GM12878 (cell line): ENCODE measurements at places on chromosomes 6 and 20.
A peak's percentile ranks its signal among the peaks of the same experiment; 100 is the strongest.

DNA sequence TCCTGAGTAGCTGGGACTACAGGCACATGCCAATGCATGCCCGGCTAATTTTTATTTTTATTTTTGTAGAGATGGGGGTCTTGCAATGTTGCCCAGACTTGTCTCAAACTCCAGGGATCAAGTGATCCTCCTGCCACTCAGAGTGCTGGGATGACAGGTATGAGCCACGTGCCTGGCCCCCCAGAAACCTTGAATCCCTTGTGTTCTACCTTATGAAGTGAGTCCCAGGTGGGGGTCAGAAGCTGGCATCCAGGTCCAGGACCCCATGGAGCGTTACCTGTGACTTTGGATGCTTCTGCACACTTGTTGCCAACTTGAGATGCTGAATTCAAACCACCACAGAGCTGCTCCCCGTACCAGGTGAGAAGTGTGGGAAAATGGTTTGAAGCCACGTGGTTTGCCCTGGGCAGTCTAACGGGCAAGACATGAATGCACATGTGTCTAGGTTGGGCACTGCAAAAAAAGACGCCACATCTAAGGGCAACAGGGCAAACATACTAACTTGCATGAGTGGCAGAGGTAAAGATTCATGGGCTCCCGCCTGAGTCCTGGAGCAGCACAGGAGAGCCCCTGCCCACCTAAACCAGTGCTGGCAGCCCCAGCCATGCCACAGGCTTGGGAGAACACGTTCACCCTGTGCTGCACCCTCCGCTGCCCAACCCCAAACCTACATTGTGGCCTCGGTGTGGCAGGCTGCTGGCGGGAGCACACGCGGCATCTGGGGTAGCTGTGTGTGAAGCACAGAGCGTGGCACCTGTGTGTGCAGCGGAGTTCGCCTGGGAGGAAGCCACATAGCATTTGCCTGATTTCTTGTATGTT lies 101.2 kb downstream of the JPH2 start:
- no peak for DNase-seq

DNA sequence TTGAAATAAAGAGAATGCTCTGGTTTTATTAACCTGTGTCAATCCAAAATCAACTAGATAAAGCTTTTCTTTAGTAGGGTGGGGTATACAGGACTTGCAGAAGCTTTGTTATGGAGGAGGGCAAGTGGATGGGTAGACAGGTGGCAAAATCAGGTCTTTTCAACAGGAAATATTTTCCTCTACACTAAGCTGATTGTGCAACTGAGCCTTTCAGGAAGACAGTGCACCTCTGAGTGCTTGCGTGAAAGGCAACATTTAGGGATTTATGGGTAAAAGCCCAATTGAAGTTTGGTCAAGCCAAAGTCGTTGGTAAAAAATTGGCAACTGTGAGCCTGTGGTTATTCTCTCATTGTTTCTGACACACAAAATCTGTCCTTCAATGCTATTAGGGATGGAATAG lies 23.8 kb upstream of the TUBB2A start:
- no peak for DNase-seq

GRCh38 chr20:4083098-4083865 lies 67.9 kb upstream of the RNF24 start:
- no peak for DNase-seq

DNA sequence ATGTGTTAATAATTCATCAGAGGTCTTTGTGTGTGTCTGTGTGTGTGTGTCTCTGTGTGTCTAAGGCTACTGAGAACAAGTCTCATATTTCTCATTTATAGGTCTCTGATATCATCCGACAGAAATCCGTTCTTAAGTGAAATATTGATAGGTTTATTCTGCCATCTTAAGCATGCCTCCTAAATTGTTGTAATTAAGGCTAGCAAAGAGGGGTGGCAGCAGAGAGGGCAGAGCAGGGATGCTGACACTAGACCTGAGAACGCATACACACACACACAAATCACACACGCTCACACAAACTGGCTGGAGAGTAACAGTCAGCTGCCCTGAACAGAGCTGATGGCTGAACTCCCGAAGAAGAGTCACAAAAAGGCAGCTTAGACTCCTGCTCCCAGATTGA lies 84.9 kb upstream of the LRFN2 start:
- no peak for DNase-seq

- DNase-seq = no peak
Observed at GRCh38 chr6:163613025-163613424, 198.5 kb downstream of the QKI start.

DNA sequence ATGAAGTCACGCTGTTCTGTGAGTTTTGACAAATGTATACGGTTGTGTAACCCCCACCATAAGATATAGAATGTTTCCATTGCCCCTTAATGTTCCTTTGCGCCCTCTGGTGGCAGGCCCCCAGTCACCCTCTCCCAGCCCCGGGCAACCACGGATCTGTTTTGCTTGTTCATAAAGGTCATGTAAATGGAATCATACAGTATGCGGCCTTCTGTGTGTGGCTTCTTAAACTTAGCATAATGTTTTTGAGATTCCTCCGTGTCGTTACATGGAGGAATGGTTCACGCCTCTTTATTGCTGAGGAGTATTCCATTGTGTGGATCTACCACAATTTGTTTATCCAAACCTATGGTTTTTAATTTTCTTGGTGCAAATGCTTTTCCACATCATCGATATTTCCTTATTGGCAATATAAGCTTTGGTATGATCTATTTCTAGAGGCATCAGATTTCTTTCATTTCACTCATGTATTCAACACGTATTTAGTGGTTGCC lies 28.4 kb downstream of the LYRM2 start:
- DNase-seq = peak; percentile 30

DNA sequence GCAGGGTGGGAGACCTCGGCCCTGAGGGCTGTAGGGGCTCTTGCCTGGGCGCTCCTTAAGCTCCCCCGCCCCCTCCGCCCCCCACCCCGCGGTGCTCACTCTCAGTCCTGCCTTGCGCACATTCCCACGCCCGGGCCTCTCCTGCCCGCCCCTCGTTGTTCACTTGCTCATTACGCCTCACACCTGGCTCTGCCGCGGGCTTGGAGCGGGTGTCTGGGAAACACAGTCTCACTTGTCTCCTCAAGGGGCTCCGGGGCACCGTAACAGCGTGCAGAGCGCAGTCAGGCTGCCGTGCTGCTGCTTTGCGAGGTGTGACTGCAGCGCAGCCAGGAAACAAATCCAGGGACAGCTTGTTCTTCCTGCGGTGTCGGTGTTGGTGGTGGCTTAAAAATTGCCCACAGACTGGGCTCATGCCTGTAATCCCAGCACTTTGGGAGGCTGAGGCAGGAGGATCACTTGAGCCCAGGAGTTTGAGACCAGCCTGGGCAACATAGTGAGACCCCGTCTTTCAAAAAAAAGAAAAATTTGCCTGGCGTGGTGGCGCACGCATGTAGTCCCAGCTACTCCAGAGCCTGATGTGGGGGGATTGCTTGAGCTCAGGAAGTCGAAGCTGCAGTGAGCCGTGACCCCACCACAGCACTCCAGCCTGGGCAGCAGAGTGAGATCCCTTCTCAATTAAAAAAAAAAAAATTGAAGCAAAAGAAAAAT lies 4.6 kb downstream of the NPBWR2 start:
- DNase-seq = no peak

- no peak for DNase-seq
Observed at GRCh38 chr20:48164034-48164433, 378.8 kb upstream of the SULF2 start.

DNA sequence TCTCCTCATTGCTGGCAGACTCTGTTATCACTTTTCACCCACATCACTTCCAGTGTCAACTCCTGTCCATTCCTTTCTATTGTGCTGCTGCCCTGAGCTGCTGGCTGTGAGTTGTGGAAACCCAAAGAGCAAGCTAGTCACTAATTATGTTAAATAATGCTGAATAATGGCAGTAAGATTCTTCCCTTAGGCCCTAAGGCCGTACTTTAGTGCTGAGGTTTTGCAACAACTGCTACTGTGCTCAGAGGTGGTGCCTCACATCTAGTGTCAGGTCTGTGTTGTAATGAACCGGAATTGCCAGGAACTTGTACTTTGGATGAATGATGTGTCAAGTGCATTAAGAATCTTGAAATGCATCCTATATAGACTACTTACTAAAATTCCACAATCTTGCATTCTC lies 372.2 kb upstream of the RNF217 start:
- DNase-seq = no peak

DNA sequence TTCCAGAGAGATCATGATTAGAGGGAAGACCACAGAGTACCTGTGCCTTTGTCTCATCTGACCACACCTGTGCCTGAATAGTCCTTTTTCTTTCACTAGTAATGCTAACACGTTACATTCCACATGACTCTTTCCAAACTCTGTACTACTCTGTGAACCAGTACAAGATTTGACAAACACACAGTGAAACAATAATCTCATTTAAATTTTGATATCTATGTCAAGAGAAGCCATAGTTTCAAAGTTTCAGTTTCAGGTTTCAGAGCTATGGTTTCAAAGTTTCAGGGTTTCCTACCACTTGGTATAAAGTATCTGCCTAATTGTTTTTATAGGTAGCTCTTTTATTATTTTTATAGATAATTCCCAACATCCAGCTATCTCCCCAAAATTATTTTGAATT lies 62.0 kb upstream of the PHACTR2 start:
- DNase-seq = no peak

- DNase-seq = peak; percentile 8
Observed at GRCh38 chr6:153591159-153591558, 447.9 kb upstream of the OPRM1 start.

DNA sequence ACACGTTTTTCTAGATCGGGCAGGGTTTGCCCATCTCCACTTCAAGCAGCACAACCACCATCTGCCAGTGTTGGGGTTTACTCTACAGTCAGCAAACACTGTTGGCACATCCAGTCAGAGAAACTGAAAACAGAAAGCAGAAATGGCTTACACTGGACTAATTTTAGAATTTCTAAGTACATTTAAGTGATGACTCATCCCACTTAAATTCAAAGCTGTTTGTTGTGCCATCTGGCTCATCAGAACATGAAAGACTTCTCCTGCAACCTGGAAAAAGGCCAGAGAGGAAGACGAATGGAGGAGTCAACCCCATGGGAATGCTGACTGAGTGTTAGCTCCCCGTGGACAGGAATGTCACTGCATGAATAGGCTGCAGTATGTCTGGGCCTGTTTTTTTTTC lies 21.8 kb downstream of the FAM209B start:
- peak; percentile 83 for DNase-seq

DNA sequence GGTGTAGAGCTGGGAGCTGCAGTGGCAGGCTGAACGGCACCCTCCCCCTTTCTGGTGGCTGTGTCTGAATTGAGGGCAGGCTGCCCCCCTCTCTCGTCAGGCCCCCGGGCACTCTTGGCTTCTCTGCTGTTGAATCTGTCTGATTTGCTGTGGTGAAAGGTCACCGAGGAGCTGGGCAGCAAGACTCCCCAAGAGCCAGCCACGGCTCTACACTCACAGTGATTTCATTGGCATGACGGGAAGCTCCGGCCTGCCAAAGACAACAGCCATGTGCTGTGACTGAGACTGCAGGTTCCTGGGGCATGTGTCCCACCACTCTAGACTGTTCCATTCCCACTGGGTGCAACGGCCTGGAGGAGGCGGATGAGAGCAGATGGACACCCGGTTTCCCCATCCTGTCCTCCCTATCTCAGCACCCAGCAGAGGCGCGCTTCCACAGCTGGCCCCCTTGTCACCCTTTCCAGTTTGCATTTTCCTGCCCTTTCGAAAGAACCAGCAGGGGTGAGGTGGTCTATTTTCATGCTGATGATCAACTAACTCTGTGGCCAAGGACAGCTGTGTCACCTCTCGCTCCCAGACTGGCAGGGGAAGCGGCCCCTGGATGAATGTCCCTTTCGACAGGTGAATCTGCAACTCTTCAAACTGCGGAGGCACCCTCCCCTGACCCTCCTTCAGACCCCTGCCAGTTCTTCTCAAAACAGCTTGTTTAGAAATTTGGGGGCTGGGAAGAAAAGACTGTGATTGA lies 2.2 kb downstream of the APCDD1L start:
- no peak for DNase-seq

DNA sequence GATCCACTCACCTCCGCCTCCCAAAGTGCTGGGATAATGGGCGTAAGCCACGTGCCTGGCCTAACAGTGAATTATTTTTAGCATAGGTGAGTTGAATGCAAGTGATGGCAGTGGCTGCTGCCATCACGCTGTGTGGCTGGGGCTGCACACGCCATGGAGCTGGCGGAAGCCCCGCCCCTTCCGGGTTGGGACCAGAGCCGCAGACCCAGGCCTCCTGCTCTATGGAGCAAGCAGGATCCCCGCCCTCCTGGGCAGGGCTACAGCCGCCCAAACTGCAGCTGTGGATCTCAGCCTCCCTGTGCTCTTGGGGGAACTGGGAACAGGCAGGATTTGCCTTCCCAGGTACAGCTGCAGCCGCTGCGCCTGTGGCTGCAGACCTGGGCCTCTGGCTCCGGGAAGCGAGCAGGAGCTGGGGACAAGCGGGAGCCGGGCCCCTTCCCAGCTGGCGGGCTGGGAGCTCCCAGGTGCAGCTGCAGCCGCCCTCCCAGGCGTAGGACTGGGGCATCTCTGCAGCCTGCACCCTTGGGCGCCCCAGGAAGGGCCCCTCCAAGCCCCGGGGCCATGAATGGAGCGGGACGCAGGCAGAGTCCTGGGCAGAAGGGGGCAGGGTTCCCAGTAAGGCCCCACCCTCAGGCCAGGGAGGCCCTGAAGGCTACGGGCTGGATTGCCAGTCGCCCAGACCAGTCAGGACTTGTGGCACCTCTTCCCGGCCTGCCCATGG lies 30.9 kb upstream of the SLA2 start:
- DNase-seq = no peak

DNA sequence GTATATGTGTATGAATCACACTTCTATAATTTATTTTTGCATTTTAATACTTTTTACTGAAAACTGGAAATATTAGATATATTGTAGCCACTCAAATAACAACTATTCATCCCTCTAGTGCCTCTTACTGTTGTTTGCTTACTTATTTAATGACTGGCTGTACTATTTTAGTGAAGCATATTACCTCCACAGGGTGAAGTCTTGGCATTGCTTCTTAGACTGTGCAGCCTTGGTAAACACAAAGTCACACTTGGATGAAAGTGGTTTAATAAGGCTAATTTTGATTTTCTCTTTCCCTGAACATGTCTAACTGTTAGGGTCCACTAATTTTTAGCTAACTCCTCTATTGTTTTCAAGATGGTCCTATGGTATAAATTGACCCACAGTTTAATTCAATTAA lies 1043.2 kb upstream of the ADGRB3 start:
- no peak for DNase-seq

DNA sequence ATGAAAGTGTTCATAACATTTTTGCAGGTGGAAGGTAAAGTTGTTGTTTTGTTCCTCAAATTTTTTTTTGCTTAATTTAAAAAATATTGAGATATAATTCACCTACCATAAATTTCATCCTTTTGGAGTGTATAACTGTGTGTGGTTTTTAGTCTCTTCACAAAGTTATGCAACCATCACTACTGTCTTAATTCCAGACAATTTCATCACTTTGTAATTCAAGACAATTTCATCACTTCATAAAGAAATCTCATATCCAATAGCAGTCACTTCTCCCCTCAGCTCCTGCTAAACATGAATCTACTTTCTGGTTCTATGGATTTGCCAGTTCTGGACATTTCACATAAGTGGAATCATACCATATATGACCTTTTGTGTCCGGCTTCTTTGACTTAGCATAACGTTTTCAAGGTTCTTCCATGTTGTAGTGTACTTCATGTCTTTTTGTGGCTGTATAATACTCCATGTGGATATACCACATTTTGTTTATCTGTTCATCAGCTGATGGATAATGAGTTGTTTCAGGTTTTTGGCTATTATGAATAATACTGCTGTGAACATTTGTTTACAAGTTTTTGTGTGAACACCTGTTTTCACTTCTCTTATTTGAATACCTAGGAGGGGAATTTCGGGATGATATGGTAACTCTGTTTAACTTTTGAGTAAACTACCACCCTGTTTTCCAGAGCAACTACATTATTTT lies 18.8 kb downstream of the ZFAND3 start:
- no peak for DNase-seq

GRCh38 chr6:36616893-36617521 lies 22.8 kb downstream of the SRSF3 start:
- DNase-seq = no peak
